Ovary (tissue), 10 donors: ENCODE measurements at places on chromosomes 2 and 18.

- DNase-seq: no peak
Measured at GRCh38 chr18:75502286-75502685, 74.8 kb upstream of the SMIM21 start.

- DNase-seq: no peak
Measured at GRCh38 chr2:62266433-62267038, 70.6 kb downstream of the B3GNT2 start.

DNA sequence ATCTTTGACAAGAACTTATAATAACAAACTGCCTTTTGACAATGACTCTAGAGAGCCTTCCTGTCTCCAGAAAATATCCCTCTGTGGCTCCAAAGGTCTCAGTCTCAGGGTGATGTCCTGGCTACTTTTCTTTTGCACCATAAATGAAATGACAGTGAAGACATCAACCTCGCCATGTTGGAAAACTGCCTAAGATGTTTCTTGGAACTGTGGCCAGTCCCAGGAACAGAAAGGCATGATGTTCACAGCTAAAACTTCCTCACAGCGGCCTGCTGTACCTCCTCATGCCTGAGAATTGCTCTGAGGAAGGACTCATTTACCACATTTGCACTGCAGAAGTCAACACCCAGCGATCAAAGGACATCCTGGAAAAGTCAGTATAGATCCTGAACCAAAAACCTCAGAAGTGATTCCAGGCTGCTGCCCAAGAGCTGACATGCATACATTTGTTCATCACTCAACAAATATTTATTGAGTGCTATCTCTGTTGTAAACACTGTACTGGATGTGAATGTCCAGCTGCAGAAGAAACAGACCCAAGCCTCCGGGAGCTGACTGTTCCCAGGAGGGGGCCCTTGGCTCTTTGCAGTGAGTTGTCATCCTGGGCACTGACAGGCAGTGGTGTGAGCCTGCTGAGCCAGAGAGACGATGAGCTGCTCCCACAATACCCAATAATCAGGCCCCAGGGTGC lies 64.3 kb upstream of the ACSL3 start:
- DNase-seq: no peak

DNA sequence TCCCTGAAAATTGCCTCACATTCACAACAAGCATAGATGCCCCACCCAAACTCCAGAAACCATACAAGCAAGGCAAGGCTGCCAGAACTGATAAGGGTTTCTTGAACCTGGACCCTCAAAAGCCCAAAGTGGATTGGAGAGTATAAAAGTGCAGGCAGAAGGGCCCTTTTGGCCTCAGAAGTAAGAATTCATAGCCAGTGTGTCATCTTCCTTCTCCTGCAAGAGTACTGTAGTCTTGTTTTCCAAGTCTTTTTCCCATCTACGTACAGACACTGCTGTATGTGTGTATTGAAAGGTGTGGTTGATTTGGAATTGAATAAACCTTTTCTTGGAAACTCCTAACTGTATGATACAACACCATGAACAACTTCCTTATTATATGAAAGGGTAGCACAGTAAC lies 46.8 kb downstream of the ZC3H15 start:
- DNase-seq: no peak

GRCh38 chr2:53886406-53887280 lies 26.9 kb upstream of the GPR75 start:
- DNase-seq: no peak

- no peak for DNase-seq
Measured at GRCh38 chr18:79640064-79640672, 39.4 kb upstream of the CTDP1 start.

DNA sequence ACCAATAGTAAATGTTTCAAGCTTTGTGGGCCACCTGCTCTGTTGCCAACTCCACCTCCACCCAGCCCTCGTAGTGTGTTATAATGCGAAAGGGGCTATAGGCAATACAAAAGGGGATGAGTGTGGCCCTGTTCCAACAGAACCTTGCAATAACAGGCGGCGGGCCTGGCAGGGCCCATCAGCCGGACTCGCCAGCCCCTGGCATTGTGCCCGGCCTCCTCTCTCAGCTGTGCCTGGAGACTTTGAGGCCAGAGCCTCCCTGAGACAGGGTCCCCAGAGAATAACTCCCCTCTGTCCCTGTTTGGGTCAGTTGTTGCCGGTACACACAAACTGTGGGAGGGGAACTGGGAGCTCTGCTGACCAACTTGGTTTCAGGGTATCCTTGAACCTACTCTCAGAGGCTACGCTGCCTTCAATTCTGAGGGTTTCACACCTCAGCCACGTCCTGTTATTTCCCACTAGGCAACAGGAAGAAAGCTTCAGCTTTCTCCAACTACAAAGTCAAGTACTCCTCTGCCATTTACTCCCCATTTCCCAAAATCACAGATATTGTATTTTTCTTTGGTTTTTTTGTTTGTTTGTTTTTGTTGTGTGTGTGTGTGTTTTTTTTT lies 58.0 kb upstream of the ZNF236 start:
- DNase-seq: no peak

DNA sequence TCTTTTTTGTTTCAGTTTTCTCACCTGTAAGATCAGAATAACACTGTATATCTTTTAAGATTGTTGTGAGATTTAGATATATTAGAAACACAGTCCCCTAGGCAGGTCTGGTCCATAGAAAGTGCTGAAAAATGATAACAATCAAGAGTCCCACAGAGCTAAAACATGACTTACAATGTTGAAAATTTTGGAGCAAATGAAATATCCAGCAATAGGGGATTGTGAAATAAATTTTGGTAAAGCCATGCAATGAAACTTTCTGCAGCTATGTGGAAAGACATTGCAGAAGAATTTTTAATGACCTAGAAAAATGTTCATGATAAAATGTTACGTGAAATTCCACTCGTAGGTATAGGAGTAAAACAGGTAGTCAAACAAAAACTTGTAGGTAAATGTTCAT lies 127.6 kb upstream of the SERPINE2 start:
- no peak for DNase-seq

GRCh38 chr18:35580701-35581539 lies 620 bp upstream of the GALNT1 start:
- peak; percentile 69 for DNase-seq

DNA sequence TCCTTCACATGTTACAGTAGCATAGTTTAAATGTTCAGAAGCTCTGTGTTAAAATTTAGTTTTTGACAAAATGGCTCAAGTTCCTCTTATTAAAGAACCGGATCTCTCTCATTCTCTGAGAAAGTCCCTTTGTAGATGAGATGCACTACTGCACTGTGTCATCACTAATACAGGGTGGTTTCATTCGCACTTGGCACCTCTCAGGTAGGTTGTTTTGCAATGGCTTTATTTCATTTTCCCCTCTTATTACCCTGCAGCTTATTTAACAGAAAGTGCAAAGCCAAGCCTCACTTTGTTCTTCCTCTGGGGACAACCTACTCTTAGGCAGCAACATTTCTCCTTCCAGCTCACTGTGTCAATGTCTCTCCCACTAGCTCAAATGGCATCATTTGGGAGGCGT lies 185.1 kb downstream of the DLGAP1 start:
- no peak for DNase-seq

DNA sequence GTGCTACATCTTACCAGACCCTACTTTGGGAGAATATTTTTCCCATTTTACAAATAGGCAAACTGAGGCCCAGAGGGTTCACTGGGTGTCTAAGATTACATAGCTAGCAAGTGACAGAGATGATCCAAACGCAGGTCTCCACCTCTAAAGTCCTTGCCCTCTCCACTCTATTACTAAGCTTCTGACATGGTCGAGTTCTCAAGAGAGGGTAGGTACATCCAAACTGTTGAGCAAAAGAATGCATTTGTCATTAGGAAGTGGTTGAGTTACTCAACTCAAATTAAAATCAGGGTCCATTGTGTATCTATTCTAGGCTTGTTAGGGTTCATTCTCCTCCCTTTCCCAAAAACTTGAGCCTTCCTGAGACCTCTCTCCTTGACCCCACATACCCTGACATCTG lies 680.6 kb upstream of the FANCL start:
- DNase-seq: no peak

GRCh38 chr2:16058256-16058655 lies 117.9 kb downstream of the MYCN start:
- no peak for DNase-seq

DNA sequence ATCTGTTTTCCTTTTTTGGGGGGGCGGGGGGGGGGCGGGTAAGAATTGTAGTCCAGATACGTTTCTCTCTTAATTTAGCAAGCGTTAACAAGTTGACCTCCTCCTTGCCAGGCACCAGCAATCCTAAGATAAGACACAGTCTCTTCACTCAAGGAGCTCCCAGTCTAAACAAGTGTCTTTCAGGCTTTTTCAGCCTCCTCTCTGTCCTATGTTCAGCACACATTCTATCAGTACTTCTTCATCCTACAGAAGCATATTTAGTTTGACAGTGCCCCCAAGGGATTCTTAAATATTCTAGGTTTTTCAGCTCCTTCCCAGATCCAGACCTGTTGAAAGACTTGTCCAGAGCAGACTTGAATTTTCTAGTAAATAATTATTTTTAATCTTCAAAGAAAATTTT lies 2.7 kb downstream of the PPP1CB start:
- no peak for DNase-seq
